ENCODE measurements at places on chromosomes 4 and X.
A peak's percentile ranks its signal among the peaks of the same experiment; 100 is the strongest.

GRCh38 chrX:69182818-69183380, 17.6 kb upstream of the PJA1 start:
- no peak for DNase-seq

- DNase-seq = no peak
These were observed 4.7 kb downstream of the GPC4 start for GRCh38 chrX:133410550-133410949.

GRCh38 chr4:156476359-156476758, 495.2 kb downstream of the PDGFC start:
- no peak for DNase-seq

DNA sequence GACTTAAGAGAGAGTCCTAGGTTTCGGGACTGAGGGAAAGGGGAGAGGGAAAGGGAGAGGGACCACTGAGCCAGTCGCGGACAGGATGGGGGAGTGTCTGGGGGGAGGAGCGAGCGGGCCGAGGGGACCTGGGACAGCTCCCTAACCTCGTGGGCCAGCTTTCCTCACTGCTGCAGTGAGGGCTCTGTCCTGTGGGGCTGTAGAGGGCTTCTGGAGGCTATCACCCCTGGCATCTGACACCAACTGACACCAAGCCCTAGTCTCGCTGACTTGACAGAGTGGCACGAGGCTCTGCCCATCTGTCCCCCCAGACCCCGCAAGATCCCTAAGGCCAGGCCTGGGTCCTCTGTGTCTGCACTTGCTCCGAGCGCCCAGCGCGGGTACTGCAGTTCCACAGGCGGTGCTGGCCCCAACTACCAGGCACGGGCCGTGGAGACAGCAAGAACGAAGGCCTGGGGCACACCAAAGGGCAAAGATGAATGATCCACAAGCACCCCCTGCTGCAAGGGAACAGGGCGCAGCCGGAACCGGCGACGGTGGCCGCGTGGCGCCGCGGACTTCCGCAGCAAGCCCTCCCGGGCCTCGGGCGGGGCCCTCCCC, 465 bp downstream of the HAUS7 start:
- peak; percentile 68 for DNase-seq

GRCh38 chr4:56512166-56512565, 6.6 kb downstream of the ARL9 start:
- DNase-seq = no peak

GRCh38 chr4:157674699-157675098, 454.2 kb downstream of the GRIA2 start:
- no peak for DNase-seq

- DNase-seq = peak; percentile 36
These were observed 55.5 kb downstream of the LUZP4 start for GRCh38 chrX:115344885-115345614.

All from hematopoietic multipotent progenitor cell treated with erythropoietin and hydrocortisone succinate and interleukin-3 and kit ligand, for 4 days (in vitro differentiated cells).